ENCODE measurements at places on chromosomes 7 and 10.
A peak's percentile ranks its signal among the peaks of the same experiment; 100 is the strongest.

- ATAC-seq = peak; percentile 79
Measured at GRCh38 chr7:27303026-27303425, 60.4 kb downstream of the EVX1 start.

DNA sequence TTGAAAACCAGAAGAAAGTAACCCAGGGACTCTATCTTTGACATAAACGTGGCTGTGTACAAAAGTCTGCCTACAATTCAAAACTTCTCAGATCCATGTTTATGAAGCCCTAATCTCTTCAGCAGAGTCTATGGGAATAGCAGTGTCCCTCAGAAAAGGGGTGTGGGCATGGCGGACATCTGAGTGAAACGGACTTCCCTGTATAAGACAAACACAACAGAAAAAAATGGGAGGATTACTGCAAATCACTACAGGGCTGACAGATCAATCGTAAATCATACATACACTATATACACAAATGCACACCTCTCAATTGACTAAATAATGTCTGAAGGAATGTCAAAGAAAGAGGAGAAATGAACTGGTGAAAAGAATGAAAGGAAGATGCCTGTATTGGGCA, 114.0 kb downstream of the ATE1 start:
- ATAC-seq = no peak

DNA sequence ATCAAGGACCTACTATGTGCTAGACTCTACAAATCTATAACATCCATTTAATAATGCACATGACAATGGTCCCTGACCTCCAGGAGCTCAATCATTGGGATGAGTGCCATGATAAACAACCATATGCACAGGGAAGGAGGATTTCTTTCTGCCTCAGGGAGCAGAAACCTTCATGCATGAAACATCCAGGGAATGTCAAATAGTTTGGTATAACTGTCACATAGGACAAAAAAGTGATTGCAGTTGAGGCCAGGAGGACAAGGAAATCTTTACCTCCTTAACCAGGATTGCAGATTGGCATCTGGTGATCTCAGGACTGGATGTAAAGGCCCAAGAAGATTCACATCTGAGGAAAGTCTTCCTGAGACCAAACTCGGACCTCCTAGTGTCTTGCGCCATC, 993.1 kb downstream of the KCNMA1 start:
- ATAC-seq = no peak

GRCh38 chr10:114323023-114323422, 81.3 kb downstream of the AFAP1L2 start:
- no peak for ATAC-seq

DNA sequence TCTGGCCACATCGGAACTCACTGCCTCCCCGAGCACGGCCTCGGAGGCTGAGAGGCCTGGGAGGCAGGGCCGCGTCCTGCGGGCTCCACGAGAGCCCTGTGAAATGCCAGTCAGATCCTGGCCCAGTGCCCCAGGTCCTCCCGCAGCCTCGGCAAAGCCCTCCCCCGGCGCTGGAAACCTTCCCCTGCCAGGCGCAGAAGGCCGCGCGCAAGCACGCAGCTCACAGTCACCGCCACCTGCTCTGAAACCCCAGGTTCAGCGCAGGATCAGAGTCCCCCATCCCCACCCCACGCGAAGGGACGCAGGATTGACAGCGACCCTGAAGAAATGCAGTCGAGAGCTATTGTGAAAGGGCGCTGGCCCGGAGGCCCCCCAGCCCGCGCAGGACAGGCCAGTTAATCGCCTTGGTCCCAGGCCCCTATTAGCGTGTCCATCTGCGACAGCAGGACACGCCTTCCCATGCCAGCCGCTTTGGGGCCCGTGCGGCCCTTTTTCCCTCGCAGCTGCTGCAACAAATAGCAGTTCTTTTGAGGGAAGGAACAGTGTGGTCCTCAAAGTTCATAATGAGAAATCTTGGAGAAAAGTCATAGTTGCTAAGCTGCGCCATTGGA, 13.5 kb upstream of the EGFR start:
- ATAC-seq = no peak

- no peak for ATAC-seq
Measured at GRCh38 chr7:129655811-129656210, 44.3 kb downstream of the NRF1 start.

GRCh38 chr10:105679781-105680180, 1038.7 kb downstream of the SORCS3 start:
- ATAC-seq = no peak

- ATAC-seq = no peak
Measured at GRCh38 chr10:59537501-59537900, 172.1 kb downstream of the SLC16A9 start.

GRCh38 chr10:102675011-102675665, 30.9 kb downstream of the TRIM8 start:
- ATAC-seq = no peak

GRCh38 chr7:9981742-9982349, 991.8 kb upstream of the PHF14 start:
- ATAC-seq = no peak

GRCh38 chr7:25432807-25433206, 204.5 kb upstream of the NPVF start:
- ATAC-seq = no peak

DNA sequence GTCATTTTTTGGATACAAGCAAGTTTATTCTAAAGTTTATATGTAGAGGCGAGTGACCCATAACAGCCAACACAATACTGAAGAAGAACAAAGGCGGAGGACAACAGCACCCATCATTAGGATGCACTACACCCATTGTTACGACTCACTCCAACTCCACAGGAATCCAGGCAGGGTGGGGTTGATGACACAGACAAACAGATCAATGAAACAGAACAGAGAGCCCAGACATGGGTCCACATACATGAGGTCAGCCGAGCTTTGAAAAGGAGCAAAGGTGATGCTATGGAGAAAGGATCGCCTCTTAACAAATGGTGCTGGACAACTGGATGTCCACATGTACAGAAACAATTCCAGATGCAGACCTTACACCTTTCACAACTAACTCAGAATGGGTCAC, 426.4 kb downstream of the PTPRN2 start:
- ATAC-seq = no peak

GRCh38 chr10:127196282-127197153, at the start of gene INSYN2A:
TSS of gene INSYN2A (minus strand) at chr10:127196591. CDS start at chr10:127176395, 20,196 bp downstream.
- peak; percentile 68 for ATAC-seq

DNA sequence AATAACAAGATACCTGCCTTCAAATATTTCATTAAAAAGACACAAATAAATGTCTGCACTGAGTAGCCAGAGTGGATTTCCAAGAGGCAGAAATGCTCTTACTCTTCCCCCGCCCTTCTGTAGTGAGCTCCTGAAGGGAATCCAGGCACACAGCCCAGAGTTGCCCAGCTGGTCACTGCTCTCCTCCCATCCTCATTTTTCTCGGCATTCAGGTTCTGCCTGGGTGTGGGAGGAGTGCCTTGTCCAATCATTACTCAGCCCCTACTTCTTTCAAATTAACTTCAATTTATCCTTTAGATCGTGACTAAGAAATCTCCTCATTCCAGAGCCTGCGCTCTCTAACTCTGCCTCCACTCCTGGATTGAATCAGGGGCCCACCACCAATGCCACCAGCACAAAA, 12.2 kb downstream of the CCDC6 start:
- ATAC-seq = peak; percentile 94

DNA sequence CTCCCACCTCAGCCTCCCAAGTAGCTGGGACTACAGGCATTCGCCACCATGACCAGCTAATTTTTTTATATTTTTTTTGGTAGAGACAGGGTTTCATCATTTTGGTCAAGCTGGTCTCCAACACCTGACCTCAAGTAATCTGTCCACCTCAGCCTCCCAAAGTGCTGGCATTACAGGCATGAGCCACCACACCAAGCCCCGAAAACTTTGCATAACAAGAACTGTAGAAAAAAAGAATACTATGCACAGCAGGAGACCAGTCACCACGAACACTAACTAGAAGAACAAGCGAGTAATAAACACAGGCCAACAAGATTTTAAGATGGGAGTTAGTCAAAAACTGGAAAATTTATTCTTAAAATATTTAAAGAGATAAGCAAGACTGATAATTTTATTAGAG, 447.0 kb downstream of the ETV1 start:
- ATAC-seq = no peak

GRCh38 chr10:26502986-26503385, 64.8 kb downstream of the APBB1IP start:
- no peak for ATAC-seq

DNA sequence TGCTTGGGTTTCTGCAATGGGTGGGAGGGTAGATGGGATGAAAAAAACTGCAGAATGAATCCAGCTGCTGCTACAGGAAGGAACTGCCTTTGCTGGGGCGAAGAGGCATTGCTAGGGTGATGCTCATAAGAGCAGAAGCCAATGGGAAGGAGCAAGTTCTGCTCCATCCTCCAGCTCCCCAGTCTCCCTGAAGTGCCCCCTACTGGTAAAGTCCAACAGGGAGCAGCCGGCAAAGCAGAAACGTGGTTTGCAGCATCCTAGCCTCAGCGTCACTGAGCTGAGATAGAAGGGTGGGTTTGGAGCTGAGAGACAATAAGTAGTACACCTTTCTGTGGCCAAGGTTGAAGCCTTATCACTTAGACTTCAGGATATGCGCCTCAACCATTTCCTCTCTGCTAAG, 220.5 kb downstream of the CCSER2 start:
- ATAC-seq = no peak

GRCh38 chr10:14507176-14507575, 176.5 kb upstream of the FRMD4A start:
- no peak for ATAC-seq

DNA sequence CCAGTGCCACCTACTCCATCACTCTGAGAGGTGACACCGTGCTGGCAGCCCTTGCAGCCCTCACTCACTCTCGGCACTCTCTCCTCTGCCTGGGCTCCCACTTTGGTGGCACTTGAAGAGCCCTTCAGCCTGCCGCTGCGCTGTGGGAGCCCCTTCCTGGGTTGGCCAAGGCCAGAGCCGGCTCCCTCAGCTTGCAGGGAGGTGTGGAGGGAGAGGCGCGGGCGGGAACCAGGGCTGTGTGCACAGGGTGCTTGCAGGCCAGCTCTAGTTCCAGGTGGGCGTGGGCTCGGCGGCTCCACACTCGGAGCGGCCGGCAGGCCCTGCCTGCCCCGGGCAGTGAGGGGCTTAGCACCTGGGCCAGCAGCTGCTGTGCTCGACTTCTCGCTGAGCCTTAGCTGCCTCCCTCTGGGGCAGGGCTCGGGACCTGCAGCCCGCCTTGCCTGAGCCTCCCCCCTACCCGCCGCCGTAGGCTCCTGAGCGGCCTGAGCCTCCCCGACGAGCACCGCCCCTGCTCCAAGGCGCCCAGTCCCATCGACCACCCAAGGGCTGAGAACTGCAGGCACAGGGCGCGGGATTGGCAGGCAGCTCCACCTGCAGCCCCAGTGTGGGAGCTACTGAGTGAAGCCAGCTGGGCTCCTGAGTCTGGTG, 48.7 kb upstream of the SLC35G1 start:
- no peak for ATAC-seq

DNA sequence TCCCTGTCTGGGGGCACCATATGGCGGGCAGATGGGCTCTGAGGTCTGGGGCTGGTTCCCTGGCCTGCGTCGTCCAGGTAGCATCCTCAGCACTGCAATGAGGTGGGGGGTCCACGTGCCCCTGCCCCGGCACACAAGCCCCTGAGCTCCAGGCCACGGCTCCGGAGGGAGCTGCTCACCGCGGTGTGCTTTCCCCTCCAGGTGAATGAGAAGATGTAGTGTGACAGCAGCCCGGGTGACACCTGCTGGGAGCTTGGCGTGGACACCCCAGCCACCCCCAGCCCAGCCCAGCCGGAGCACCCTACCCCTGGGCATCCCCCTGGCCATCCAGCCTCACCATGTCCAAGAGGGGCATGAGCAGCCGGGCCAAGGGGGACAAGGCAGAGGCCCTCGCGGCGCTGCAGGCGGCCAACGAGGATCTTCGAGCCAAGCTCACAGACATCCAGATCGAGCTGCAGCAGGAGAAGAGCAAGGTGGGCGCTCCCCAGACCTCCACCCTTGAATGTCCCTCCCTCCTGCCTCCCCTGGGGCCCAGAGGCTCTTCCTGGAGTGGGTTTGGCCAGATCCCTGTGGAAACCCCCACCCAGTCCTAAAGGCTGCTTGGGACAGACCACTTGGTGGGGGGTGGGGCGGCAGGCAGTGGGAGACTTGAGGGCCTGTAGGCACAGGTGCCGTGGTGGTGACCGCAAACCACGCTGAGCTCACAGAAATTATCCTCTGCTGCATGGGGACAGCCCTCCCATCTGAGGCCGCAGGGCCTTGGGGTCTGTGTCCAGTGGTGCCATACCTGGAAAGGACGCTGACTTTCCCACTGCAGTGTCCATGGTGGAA, 38.9 kb downstream of the JAKMIP3 start:
- no peak for ATAC-seq

- no peak for ATAC-seq
Measured at GRCh38 chr7:41403291-41403690, 299.6 kb downstream of the INHBA start.

DNA sequence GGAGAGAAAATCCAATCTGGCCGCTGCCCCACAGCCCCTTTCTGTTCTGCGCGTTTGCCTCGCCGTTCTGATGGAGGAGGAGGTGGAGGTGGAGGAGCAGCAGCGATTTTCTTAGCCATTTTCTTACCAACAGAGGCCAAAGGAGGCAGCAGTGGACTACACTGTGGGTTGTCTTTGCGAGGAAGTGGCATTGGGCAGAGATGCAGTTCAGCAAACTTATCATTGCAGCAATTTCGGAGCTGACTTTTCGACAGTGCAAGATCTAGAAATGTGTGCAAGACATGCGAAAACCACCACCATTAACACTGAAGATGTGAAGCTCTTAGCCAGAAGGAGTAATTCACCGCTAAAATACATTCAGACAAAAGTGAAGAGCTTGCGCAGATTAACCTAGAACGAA, 1.9 kb upstream of the ARL4A start:
- ATAC-seq = no peak

GRCh38 chr10:101287997-101288635, 58.9 kb upstream of the LBX1 start:
- no peak for ATAC-seq

DNA sequence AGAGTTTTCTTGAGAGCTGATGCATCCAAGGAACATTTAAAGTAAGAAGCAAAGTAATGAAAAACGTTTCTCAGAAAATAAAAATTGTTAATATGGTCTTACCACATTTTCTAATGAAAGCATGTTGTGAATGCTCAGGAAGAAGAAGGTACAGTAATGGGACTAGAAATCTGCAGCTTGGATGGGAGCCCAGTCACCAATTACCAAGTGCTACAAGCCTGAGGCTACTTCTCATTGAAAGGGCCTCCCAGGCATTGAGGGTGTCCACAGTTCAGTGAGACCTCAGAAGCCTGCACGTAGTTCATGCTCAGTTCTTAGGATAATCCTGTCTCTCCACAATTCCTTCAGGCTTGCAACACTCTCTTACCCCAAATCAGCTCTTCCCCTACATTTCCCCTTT, 17.6 kb downstream of the PTN start:
- ATAC-seq = no peak

DNA sequence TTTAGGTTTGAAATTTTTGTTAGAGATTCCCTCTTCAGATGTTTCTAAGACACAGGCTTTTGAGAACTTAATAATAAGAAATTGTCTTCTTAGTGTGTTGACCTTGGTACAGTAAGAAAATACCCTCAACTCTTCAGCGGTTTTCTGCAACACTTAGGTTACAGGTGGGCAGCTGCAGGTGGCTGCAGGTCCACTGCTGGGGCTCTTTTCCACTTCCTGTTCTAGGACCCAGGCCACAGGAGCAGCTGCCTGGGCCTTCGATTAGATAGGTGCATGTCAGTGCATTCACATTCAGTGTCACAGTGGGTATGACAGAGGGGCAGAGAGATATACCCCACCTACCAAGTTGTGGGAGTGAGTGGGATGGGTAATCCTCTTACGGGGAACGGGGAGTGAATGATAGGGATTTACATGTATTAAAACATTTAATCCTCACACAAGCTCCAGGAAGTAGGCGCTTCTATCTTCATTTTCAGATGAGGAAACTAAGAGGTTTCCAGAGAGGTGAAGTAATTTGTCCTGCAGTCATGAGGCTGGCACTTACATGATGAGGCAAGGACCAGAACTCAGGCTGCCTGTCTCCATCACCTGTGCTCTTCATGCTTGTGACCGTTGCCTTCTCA, 20.2 kb upstream of the SUV39H2 start:
- ATAC-seq = peak; percentile 18
